Mesendoderm (in vitro differentiated cells): ENCODE measurements at places on chromosomes 13 and 19.

DNA sequence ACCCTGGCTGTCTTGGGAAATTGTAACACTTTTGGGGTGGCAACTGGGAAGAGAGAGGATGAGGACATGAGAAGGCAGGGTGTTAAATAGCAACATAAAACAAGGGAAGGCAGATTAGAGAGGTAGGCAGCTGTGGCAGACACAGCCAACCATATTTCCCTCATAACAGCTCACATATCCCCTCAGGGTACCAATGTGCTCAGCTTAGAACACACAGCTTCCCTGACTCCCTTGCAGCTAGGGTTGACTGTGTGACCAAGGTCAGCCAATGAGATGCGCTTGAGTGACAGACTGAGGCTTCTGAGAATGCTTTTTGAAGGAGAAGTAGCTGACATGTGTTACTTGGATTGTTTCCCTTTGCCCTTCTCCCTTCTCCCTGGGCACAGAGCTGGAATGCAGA is 28.8 kb upstream of the SPATA13 start:
- DNase-seq: no peak

GRCh38 chr13:52779103-52779502 is 39.5 kb upstream of the CNMD start:
- DNase-seq: peak; percentile 25

- DNase-seq: no peak
These were observed 903 bp downstream of the TLE6 start for GRCh38 chr19:2978166-2978767.

DNA sequence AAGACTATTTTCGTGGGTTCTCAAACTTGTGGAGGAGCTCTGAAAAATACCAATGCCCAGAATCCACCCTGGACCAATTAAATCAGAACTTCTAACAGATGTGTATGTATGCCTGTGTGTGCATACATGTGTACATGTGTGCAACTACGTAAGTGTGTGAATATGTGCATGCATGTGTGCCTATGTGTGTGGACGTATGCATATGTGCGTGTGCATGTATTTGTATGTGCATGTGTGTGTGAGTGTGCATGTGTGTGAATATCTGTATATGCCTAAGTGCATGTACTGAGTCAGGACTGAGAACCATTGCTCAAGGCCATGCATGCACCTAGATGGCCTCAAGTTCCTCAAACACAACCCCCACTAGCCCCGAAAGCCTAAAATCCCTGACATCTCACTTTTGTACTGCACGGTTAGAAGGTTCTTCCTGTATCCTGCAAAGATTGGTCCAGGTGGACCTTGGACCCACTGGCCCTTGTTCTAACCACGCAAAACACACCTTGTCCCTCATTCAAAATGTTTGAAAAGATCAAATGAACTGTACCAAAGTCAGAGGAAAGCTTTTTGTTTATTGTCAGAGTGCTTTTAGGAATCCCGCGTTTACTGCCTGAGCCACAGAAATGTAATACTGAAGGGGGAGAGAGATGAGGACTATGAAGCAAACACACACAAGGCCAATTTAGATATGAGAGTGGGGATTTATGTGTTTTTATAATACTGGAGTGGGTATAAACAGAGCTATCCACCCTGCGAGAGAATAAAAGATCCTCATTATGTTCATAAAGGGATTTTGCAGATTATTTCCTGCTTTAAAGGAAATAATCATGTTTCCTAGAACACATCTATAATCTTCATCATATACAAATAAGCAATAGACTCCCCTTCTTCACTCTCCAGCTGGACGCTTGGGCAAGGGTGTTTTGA is 39.1 kb downstream of the LATS2 start:
- DNase-seq: no peak

- DNase-seq: no peak
These were observed 10.5 kb upstream of the CBY2 start for GRCh38 chr13:45691667-45692066.

DNA sequence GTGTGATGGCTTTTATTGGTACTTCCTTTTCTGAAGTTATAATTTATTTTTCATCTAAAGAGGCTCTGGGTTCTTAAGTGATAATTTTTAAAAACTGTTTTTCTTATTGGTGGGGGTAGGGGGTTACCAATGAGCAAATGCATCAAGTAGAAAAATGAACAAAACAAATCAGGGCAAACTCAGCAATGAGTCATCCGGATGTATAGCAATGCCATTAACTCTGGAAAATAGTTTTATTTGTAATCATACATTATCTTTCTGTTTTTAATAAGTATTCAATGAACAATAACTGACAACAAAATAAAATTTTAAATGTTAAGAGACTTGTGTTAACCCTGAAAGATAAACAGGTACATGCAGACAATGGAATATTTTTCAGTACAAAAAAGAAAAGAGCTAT is 67.6 kb downstream of the UFM1 start:
- DNase-seq: no peak

DNA sequence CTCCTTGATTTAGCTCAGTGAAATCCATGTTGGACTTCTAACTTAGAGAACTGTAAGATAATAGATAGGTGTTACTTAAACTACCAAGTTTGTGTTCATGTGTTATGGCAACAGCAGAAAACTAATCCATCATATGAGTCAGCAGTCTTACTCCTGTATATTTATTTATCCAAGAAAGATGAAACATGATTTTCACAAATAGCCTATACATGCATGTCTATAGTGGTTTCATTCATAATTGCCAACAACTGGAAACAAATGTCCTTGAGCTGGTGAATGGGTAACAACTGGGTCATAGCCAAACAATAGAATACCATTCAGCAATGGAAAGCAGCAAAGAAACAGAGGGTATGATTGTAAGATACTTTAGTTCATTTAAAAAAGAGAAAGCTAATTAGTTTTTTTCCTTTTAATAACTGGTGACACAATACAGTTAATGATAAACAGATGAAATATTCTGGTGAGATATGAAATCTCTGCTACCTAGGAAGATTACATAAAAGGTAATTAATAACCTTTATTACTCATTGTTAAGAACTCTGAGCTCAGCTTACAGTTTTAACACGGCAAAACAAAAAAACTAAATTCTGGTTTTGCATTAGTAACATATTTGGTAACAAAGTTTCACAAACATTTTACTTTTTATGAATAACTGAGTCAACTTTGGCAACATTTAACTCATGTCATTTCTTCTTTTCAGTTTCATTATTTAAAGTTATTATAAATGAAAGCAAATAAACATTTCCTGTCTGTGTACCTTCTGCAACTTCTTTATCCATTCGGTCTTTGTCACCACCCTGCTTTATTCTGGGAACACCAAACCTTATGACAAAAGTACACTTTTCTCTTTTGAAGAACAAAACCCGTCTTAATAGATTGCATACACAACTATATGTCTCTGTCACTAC is 181.3 kb downstream of the LIG4 start:
- DNase-seq: no peak

- DNase-seq: peak; percentile 82
These were observed at the start of gene ZFR2 for GRCh38 chr19:3868770-3869456. ZFR2 (minus strand) TSS chr19:3869038; CDS start chr19:3869017, 21 bp downstream.

DNA sequence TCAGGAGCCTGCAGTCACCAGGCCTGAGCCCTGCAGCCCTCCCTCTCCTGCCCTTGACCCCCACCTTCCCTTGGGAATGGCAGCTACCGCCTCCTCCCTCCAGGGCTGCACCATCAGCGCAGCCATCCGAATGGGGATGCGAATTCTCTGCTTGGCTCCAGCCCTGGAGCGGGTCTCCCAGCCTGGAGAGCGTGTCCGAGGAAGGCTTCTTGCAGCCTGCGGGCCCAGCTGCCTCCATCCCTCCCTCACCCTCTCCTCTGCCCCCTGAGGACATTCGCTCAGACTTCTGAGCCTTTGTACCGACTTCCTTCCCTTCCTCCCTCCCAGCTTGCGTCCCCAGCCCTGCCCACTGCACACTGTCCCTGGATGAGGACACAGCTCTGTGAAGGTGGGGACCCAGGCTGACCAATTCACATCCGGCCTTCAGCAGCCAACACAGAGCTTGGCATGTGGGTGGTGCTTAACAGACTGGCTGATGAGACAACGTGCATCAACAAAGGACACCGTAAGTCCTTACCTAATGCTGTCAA is 6.0 kb upstream of the NKPD1 start:
- peak; percentile 48 for DNase-seq

DNA sequence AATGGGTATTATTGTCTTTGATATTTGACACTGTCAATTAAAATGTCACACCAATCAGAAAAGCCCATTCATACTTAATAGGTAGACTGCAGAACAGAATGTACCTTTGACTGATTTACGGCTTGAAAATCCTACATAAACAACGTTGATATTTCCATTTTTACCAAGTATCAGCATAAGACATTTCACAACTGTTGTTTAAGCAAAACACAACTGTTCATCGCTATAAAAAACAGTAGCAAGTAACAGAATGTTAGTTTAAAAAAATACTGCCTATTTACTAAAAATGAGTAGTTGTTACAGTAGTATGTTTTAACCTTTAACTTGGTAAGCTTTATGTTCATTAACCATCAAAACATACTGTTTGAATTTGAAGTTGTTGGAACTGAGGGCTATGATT is 1096.6 kb downstream of the PCDH17 start:
- no peak for DNase-seq

DNA sequence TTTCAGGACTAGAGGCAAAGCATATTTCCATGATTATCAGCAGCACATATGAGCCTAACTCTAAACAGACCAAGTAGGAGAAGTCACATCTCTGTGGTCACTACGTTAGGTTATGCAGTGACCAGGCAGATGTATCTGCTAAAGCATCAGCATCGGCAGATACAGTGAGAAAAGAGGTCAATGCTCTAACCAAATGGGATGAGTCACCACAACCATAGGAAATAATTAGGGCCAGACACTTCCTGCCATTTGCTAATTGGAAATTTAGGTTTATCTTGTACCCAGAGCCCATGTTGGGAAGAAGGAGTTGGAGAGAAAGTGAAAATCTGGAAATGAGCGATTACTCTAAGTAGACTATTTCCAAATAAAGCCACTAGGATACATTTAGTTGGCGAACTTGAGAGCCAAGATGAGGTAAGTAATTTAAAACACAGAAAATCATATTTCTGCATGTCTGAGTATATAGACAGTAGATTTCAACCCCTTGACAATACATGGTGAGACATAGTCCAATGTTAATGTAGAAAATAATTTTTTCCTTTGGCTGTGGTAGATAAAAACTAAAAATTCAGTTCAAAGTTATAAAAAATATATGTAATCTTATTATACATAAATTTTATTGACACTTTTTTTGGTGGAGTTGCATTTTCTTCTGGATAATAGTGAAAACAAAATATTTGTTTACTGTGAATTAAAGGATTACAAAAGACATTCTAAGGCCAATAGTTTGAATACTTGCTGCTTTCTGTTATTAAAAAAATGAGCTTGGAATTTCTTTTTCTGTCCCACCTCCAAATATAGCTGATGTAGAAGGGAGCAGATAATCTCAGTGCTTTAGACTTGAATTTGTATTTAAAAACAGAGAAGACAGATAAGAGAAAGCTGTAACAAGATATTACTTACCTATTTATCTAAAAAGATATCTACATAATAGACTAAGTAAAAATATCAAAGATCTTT is 104.4 kb upstream of the CSNK1A1L start:
- DNase-seq: peak; percentile 59

GRCh38 chr19:43306097-43306496 is 36.8 kb upstream of the PSG9 start:
- no peak for DNase-seq

DNA sequence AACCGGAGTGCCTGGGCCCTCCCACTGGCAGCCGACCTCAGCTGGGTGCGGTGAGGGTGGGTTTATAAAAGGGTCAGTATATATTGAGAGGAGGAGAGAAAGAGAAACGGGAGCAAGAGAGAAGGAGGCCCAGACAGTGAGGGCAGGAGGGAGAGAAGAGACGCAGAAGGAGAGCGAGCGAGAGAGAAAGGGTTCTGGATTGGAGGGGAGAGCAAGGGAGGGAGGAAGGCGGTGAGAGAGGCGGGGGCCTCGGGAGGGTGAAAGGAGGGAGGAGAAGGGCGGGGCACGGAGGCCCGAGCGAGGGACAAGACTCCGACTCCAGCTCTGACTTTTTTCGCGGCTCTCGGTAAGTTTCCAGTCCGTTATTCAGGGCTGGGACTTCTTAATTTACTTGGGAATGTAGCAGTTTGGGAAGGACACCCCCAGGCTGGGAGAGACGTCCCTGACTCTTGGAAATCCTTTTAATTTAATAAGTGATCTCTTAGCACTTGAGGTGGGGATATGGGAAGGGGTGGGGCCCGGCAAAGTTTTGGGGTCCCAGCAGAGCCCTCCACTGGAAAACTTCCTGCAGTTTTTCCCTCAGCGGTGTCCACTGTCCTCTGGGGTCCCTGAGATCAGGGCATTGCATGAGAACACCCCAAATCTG is at the start of gene EMP3:
Gene EMP3, plus strand, starts transcription at position 288 of the 646 bp plus-strand sequence. CDS start 1,293 bp downstream, outside the sequence.
- DNase-seq: peak; percentile 93

- DNase-seq: no peak
These were observed 68.0 kb downstream of the KDM4B start for GRCh38 chr19:5036698-5037563.

DNA sequence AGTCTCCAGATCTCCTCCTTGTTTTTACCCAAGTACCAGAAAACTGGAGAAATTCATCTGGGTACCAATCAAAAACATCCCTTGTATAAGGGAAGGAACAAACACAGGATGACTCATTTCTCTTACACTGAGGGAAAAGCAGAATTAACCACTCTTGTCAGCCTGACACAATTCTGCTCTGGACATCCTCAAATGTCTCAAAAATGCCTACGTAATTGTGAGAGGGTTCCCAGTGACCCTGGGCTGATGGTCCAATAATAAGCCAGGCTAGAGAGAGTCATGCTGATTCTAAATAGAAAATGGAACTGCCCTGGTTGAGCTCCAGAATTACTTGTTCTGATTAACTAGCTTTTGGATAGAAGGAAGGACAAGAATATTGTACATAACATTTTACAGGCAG is 14.5 kb downstream of the ZNF708 start:
- no peak for DNase-seq

GRCh38 chr13:51494156-51494555 is 41.3 kb upstream of the INTS6 start:
- no peak for DNase-seq

DNA sequence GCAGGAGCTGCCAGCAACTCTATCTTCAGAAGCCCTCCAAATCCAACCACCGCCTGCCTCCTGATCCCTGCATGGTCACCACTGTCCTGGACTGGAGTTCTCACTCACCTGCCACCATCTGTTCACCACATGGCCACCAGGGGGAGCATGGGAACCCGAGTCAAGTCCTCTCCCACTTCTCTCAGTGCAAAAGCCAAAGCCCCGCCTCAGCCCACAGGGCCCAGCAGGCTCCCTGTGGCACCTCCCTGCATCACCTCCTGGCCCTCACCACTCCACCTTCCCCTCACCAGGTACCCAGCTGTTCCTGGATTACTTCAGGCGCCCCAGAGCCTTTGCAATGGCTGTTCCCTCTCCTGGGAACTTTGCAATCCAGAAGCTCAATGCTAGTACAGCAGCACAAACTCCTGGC is 5.3 kb downstream of the DHPS start:
- peak; percentile 93 for DNase-seq

GRCh38 chr13:95624020-95624419 is 20.5 kb downstream of the DZIP1 start:
- DNase-seq: peak; percentile 82

- peak; percentile 42 for DNase-seq
These were observed 6.0 kb downstream of the WDR18 start for GRCh38 chr19:990119-990571.

DNA sequence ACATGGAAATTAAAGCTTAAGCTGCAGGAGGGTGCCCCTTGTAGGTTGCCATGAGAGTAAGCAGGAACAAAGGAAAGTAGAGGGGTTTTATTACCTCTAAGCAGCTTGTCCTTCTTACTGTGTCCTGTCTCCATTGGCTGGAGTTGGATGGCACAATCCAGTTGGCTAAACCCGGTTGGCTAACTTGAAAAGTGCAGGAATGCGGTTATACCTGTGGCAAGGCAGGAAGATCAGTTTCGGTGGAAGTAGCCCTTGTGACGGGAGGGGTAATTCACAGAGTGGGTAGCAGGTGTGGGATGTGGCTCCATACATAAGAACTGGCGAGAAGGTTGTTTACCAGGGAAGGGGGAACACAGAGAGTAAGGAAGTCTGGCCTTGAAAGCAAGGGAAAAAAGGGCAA is 3.2 kb downstream of the ZNF726 start:
- DNase-seq: peak; percentile 22
